ENCODE measurements at places on chromosomes 12 and 14.

GRCh38 chr12:6310771-6311610 is 509 bp downstream of the PLEKHG6 start:
- DNase-seq = no peak

GRCh38 chr12:42097971-42098370 is 46.7 kb downstream of the GXYLT1 start:
- no peak for DNase-seq

DNA sequence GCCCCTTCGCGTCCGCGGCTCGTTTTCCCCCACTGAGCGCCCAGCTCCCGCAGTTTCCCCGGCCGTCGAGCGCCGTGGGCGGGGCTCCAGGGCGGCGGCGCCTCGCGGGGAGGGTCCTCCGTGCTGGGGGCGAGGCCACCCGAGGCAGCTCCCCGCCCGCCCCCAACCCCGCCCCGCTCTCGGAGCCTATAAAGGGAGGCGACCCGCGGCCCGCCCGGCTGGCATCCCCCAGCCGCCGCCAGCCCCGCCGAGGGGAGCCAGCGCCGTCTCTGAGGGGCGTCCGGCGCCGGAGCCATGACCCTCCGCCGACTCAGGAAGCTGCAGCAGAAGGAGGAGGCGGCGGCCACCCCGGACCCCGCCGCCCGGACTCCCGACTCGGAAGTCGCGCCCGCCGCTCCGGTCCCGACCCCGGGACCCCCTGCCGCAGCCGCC is at the start of gene TAMALIN:
TAMALIN (plus strand) TSS at position 221 of the 432 bp plus-strand sequence; CDS start at position 295, 74 bp downstream.
- DNase-seq = no peak

GRCh38 chr12:124292385-124292784 is 2.5 kb upstream of the RFLNA start:
- no peak for DNase-seq
